ENCODE measurements at places on chromosomes 4 and X.

DNA sequence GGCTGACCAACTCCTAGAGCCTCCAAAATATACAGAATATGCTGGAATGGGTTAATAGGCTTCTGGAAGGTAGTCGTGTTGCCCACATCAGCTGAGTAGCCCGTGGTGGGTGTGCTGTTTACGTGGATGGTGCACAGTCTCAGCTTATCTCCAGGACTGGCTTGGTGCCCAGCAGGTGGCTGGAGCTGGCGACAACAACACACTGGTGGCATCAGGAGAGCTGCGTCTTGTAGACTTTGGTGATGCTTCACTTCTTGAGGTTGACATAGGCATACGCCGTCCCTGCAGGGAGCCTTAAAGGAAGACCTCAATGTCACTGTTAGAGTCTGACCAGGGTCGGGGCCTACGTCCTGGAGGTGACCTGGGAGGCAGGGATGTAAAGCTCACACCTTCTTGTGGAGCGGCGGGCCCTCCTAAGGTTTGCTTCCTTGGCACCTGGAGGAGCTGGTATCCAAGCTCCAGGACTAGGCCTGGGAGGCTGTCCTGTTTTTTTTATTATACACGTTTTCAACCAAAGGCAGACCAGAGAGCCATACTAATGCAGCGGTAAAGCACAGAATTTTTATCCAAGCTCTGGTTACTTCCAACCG, 26.5 kb upstream of the RBMX start:
- DNase-seq: no peak

DNA sequence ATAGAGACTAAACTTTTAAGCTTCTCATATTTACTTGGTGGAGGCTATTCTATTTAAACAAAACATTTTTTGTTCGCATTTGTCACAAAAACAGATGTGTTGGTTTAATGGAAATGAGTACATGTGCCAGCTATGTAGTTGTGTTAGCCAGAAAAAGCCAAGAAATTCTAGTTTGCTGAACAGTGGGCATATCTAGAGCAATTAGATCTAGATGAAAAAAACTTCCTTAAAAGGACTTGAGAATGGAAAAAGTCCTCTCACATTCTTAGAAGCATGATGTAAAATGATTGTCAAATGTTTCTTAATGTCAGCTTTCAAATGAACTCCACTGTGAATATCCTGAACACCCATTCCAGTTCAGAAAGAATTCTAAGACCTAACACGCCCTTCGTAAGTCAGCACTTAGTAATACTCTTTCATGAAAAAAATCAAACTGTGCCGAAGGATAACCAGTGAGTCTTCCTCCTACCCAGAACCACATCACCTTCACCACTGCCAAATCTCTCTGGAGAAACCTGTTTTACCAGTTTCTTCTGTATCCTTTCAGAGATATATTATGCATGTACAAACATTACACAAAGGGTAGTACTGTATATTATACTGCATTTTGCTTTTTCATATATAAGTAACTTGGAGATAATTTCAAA, 28.2 kb downstream of the PHKA1 start:
- no peak for DNase-seq

DNA sequence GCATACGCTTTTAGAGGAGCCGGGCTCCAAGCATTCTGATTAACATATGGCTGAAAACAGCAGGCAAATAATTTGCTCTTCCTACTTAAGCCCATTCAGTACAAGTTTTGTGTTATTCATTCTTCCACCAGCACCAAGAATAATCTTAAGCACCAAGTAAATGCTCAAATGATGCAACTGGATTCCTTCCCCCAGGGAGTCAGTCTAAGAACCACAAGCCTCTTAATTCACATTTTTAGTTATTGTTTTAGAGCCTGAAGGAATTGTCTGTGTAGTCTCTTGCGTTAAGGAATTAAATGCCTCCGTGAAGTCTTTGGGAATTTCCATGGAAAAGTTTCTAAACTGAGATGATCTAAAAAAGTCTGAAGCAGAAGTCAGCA, 61.5 kb upstream of the MAGEB2 start:
- no peak for DNase-seq

DNA sequence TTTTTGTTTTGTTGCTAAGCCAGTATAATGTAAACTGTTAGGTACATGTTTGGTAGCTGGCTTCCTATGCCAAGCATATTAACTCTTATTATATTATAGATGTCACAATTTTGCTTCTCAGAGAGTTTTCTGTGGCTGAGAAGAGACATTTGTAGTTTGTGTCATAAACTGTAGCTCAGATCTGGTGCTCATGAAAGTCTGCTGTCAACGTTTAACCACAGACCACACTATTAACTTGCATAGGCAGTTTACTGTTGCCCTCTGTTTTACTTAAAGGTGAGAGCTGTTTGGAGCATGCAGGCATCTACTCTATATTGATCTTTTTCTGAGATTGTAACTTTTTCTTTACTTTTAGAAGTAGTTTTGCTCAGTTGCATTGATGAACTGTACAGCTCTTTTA, 166.8 kb downstream of the TLL1 start:
- no peak for DNase-seq

GRCh38 chr4:6200011-6200921, at the start of gene JAKMIP1:
TSS of gene JAKMIP1 (minus strand) at chr4:6200549. CDS start at chr4:6112850, 87,699 bp downstream.
- DNase-seq: peak; percentile 65

- DNase-seq: no peak
Observed at GRCh38 chr4:126799971-126800574, 832.7 kb upstream of the INTU start.

- DNase-seq: no peak
Observed at GRCh38 chr4:55218041-55218440, 92.6 kb upstream of the KDR start.

GRCh38 chr4:66273110-66273509, 602.8 kb upstream of the EPHA5 start:
- no peak for DNase-seq

GRCh38 chr4:76767983-76768382, 130.0 kb downstream of the SOWAHB start:
- no peak for DNase-seq

DNA sequence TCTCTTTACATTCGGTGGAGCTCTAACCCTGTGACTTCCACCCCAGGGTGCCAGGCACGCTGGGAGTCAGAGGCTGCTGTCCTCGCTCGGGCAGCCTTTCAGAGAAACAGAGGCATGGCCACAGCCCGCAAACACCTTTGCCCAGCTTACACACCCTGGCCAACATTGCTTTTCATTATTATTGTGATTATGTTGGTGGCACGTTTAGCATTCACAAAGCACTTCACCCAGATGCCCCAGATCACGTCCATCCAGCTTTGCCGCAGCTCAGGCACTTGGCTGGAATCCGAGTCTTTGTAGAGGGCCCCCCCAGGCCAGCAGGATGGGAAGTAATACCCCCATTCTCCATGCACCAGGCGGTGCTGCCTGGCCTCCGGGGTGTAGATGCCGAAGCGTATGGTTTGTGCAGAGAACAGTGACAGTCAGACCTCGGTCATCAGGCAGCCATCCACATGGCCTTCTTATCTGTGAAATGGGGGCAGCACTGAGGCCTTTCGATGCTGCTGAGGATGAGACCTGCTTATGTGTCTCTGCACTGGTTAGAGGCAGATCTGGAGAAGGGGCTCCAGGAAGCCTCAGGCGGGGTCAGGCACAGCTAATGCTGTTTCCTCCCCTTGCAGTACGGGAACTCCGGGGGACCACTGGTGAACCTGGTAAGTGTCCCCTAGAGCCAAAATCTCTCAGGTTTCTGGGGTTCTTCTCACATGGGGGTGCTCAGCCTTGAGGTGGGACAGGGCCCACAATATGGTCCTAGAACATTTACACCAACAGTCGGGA, 22.3 kb downstream of the HTRA3 start:
- no peak for DNase-seq

Data from stimulated activated CD4-positive, alpha-beta T cell treated with anti-CD3 and anti-CD28 coated beads, Interleukin-15, amount 100 ng/mL, for 48 hours (primary cell).